ENCODE measurements at places on chromosomes 12 and 14. TPM values are rescaled to one million over a fixed set of nuclear protein-coding genes. Genes with fewer than 3 reads are reported as not detected.

GRCh38 chr14:73273799-73274198, 36.5 kb downstream of the PAPLN start:
- H3K4me1 ChIP-seq = no peaks in the 10 kb centered on the region
- DNase-seq = no peak
- H3K4me3 ChIP-seq = no peak overlapping the region
- H3K27me3 ChIP-seq = no peaks in the 10 kb centered on the region
- no peak overlapping the region for H3K27ac ChIP-seq
- no peaks in the 10 kb centered on the region for H3K36me3 ChIP-seq

- peak; percentile 28 for DNase-seq
- H3K4me3 ChIP-seq = no peak overlapping the region
- no peaks in the 10 kb centered on the region for H3K27me3 ChIP-seq
- H3K4me1 ChIP-seq = peaks cover 14% of the 10 kb centered on the region
Measured at GRCh38 chr14:103803661-103804060, 43.7 kb downstream of the PPP1R13B start.

DNA sequence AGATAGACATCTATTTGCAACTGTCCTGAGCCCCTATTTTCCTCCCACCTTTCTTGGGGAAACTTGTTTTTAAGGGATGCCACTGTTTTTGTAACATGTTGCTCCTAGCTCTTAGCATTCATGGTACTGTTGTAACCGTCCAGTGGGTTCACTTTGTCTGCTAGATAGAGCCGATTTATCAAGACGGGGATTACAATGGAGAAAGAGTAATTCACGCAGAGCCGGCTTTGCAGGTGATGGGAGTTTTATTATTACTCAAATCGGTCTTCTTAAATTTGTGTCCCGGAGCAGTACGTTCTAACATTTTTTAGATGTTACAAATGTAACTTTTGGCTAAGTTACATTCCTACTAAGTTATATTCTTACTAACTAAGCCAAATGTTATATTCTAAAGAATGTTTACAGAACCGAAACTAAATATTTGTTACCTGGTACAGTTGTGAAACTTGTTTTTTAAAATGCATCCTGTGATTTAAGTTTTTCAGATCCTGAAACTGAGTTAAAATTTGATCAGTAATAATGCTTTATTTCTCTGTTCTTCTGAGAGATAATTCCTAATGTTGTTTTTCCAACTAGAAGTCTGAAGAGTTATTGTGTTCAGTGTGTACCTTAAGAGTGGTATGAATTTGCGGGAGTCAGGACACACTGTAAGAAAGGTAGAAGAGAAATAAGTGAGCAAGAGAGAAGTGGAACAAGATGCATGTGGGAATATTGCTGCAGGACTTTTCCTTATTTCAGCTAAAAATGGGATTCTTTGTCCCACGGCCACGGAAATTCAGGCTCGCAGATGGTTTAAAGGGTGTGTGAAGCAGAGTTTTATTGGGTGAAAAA, 20.6 kb upstream of the CLEC2D start:
- DNase-seq = no peak
- H3K4me1 ChIP-seq = peaks cover 28% of the 10 kb centered on the region
- H3K36me3 ChIP-seq = no peaks in the 10 kb centered on the region
- H3K27ac ChIP-seq = peak overlapping the region; percentile 87
- H3K27me3 ChIP-seq = no peaks in the 10 kb centered on the region

Gene HCAR1
- 4.7 TPM for total RNA-seq

GRCh38 chr12:53232646-53233461, 845 bp upstream of the RARG start:
- H3K4me1 ChIP-seq = peaks cover 46% of the 10 kb centered on the region
- H3K27me3 ChIP-seq = no peaks in the 10 kb centered on the region

- no peaks in the 10 kb centered on the region for H3K36me3 ChIP-seq
- no peak overlapping the region for H3K4me3 ChIP-seq
- H3K27me3 ChIP-seq = peaks cover 13% of the 10 kb centered on the region
- H3K4me1 ChIP-seq = no peaks in the 10 kb centered on the region
- no peak overlapping the region for H3K27ac ChIP-seq
- DNase-seq = no peak
Measured at GRCh38 chr12:1533602-1534304, 60.6 kb downstream of the FBXL14 start.

GRCh38 chr12:91021076-91021475, 16.3 kb upstream of the EPYC start:
- no peak overlapping the region for H3K4me3 ChIP-seq
- H3K27ac ChIP-seq = no peak overlapping the region
- no peaks in the 10 kb centered on the region for H3K36me3 ChIP-seq
- no peaks in the 10 kb centered on the region for H3K27me3 ChIP-seq

DNA sequence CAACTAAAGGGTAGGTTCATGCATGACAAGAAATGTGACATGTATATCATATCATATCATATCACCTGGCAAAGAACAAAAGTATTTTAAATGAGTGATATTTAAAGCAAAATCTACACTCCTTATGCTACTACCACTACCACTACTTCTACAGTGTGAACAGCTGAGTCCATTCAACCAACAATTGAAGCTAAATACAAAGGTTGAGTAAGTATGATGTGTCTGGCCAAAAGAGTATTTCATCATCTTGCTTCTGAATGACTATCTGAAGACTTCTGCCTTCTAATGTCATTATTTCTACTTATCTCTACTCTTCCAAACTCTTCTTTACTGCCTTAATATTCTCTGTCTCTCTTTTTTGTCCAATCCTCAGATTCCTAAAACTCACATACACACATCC, 292.6 kb upstream of the CAND1 start:
- no peaks in the 10 kb centered on the region for H3K4me1 ChIP-seq
- H3K4me3 ChIP-seq = no peak overlapping the region
- no peaks in the 10 kb centered on the region for H3K36me3 ChIP-seq
- DNase-seq = peak; percentile 30
- no peak overlapping the region for H3K27ac ChIP-seq
- no peaks in the 10 kb centered on the region for H3K27me3 ChIP-seq

GRCh38 chr14:39368261-39368959, 63.8 kb downstream of the FBXO33 start:
- H3K27me3 ChIP-seq = no peaks in the 10 kb centered on the region
- no peak overlapping the region for H3K4me3 ChIP-seq
- peak; percentile 78 for DNase-seq
- no peak overlapping the region for H3K27ac ChIP-seq

DNA sequence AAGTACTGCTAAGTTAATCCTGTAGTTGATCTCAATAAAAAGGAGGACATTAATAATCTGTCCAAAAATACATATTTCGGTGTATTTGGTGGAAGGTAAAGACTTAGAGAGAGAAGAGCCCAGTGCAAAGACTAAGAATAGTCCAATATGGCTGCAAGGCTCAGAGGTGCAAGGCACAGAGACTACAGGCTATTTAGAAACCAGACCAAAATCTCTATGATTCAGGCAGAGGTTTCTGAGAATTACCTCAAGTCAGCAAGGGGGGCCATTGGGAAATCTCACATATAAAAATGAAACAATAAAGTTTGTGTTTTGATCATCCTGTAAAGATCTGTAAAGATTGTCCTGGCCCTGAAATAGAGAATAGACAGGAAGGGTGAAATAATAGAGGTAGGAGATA, 1173.0 kb downstream of the VRK1 start:
- no peaks in the 10 kb centered on the region for H3K4me1 ChIP-seq
- H3K36me3 ChIP-seq = no peaks in the 10 kb centered on the region
- no peak for DNase-seq
- no peaks in the 10 kb centered on the region for H3K27me3 ChIP-seq

DNA sequence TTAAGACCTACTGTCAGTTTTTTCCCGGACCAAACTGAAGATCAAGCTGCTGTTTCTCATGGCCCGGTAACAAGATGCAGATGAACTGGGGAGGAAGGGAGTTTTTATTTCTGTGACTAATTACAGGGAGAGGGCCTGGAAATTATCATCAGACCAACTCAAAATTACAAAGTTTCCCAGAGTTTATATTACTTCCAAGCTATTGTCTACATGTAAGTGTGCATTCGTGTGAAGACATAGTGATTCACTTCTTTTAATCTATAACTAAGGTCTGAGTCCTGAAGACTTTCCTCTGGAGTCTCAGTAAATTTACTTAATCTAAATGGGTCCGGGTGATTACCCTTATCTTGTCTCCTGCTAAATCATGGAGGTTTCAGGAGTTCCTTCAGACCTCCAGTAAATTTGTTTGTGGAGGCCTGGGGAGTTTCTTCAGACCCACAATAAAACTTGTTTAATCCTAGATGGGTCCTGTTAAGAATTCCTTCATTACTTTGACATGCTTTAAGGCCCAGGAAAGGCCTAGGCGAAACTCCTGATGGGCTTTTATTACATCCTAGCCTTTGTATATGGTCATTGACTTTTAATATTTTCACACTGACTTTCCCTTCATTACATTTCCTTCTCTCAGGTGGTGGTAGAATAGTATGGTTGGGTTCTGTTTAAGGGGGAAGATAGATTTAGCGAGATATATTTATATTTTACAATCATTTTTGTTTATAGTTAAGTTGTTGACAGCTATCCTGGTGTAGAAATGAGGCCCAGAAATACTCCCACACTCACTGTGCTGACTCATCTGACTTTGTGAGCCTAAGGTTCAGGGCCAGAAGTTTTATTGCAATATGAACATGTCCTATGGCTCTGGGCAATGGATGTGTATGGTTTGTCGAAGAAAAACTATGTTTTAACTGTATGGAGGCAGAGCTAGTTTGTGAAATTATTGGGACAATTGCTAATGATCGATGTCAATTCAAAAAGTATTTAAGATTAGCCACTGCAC, 627.0 kb upstream of the FBXO33 start:
- no peak overlapping the region for H3K4me3 ChIP-seq
- H3K4me1 ChIP-seq = no peaks in the 10 kb centered on the region
- H3K36me3 ChIP-seq = no peaks in the 10 kb centered on the region
- no peaks in the 10 kb centered on the region for H3K27me3 ChIP-seq

Data from PC-3 (cell line).